ENCODE measurements at places on chromosomes 1 and 21. TPM values are rescaled to one million over a fixed set of nuclear protein-coding genes. Genes with fewer than 3 reads are reported as not detected.

NUP210L gene
- polyA plus RNA-seq, result not detected

SYNC gene
- 12.0 TPM for polyA plus RNA-seq

DNA sequence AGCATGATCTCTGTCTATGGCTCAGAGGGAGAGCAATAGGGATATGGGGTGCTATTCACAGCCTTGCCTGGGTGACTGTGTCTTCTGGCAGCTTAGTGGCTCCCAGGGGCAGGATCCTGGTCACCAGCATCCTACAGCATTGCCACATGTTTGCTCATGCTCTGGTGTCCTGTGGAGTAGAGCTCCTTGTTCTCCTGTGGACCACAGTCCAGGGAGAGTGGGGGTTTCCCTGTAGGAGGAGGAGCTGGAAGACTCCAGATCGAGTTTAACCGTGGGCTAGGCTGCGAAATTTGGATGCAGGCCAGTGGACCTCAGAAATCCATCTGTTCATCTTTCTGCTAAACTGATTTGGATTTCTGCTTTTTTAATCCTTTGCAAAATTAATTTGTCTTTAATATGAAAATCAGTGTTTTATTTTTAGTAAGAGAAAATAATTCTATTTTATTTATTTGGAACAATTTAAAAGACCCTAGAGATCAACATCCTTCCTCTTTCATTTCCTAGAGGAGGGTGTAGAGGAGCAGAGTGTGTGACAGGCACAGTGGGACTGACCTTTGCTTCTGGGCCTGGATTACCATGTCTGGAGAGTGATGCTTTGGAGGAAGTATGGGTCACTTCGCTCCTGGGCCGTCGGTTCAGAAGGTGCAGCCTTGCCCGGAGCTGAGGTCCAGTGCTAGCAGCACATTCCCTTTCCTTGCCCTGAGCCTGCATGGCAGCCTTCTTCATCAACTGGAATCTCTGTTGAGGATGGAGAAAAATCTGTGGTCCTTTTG, 17.4 kb downstream of the ADARB1 start:
- DNase-seq, result no peak
- H3K27ac ChIP-seq, result no peak overlapping the region
- H3K4me1 ChIP-seq, result peaks cover 5% of the 10 kb centered on the region
- H3K36me3 ChIP-seq, result peaks cover 3% of the 10 kb centered on the region
- no peak overlapping the region for H3K4me3 ChIP-seq
- no peaks in the 10 kb centered on the region for H3K27me3 ChIP-seq

- no peak overlapping the region for H3K4me3 ChIP-seq
- DNase-seq, result no peak
- H3K27me3 ChIP-seq, result no peaks in the 10 kb centered on the region
- no peak overlapping the region for H3K27ac ChIP-seq
Observed at GRCh38 chr1:194223596-194223995, 1037.2 kb upstream of the B3GALT2 start.

- H3K36me3 ChIP-seq, result no peaks in the 10 kb centered on the region
- no peak overlapping the region for H3K4me3 ChIP-seq
- H3K27me3 ChIP-seq, result no peaks in the 10 kb centered on the region
- no peaks in the 10 kb centered on the region for H3K4me1 ChIP-seq
Observed at GRCh38 chr1:33516891-33517567, 44.6 kb downstream of the ZSCAN20 start.

CYP4A11 gene
- polyA plus RNA-seq, result not detected

DNA sequence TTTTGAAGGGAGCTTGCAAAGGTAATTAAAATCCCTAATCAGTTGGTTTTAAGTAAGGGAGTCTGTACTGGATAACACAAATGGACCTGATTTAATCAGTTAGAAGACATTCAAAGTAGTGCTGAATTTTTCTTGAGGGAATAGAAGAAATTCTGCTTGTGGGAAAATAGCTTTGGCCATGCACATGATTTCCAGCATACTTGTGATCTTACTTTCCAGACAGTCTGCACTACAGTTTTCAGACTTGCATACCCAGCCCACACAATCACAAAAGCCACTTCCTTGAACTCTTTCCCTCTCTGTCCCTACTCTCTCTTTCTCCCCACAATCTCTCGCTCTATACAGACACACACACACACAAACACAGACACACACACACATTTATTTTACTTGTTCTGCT, 852.1 kb downstream of the PLA2G4A start:
- no peak overlapping the region for H3K4me3 ChIP-seq
- no peak for DNase-seq
- peaks cover 8% of the 10 kb centered on the region for H3K4me1 ChIP-seq
- no peaks in the 10 kb centered on the region for H3K27me3 ChIP-seq
- H3K27ac ChIP-seq, result no peak overlapping the region

DNA sequence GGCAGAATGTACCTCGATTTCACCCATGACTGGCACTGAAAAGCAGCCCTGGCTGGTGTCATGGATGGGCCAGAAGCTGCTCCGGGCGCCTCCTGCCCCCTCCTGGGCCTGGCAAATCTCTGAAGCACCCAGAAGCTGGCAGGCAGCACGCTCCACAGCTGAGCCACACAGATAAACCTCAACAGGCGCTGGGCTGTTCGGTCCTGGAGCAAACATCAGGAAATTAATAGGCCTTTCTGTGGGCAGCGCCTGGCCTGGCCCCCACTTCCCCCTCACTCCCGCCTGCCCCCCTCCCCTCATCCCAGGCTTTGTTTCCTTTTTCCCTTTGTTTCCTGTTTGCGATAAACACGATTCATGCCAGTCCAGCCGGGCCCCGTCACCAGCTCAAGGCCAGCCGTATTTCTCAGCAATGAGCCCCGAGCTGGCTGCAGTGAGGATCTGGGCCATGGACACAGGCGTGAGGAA, 20.1 kb upstream of the DISP3 start:
- no peak overlapping the region for H3K27ac ChIP-seq
- no peaks in the 10 kb centered on the region for H3K36me3 ChIP-seq
- H3K4me1 ChIP-seq, result no peaks in the 10 kb centered on the region
- H3K27me3 ChIP-seq, result peaks cover 20% of the 10 kb centered on the region
- no peak for DNase-seq
